ENCODE measurements at places on chromosomes 4 and X.

GRCh38 chr4:186936496-186937375 lies 213.1 kb upstream of the FAT1 start:
- DNase-seq = no peak

- no peak for DNase-seq
Observed at GRCh38 chr4:180336494-180337090, 1906.6 kb upstream of the TENM3 start.

GRCh38 chr4:90883519-90883918 lies 756.3 kb downstream of the CCSER1 start:
- DNase-seq = no peak

GRCh38 chr4:102216666-102217065 lies 128.6 kb downstream of the SLC39A8 start:
- no peak for DNase-seq

GRCh38 chr4:6217716-6218381 lies 17.5 kb upstream of the JAKMIP1 start:
- no peak for DNase-seq

DNA sequence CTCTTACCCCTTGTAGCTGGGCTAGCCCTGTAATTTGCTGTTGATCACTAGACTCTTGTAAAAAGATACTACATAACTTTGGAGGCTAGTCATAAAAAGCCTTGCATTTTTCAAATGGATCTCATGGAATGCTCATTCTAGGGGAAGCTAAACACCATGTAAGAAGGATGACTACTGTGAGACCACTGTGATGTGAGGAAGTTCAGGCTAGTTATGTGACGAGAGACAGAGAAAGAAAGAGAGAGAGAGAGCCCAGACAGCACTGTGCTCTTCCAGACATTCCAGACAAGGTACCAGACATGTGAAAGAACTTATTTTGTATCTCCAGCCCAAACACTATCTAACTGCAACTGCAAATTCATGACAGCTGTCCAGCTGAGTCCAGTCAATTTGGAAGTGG lies 404.6 kb upstream of the PITX2 start:
- no peak for DNase-seq

DNA sequence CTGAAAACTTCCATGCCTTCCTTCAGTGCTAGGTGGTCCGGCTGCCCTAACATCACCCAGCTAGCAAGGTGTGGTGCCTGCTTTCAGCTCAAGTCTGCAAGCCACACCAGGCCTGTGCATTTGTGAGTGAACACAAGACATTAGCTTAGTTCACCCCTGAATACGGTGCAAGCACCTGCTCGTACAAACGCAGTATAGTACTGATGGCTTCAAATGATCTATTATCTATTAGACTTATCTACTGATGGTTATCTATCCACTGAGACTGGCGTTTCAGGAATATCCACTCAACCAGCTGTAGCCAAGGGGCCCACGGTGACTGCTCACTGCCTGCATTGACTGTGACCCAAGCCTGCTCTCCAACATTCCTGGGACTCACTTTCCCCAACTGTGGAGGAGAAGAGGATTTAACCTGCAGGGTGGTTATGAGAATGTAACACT lies 155.9 kb downstream of the SHOX start:
- DNase-seq = no peak

- DNase-seq = no peak
Observed at GRCh38 chr4:123606946-123607542, 210.4 kb downstream of the SPRY1 start.

DNA sequence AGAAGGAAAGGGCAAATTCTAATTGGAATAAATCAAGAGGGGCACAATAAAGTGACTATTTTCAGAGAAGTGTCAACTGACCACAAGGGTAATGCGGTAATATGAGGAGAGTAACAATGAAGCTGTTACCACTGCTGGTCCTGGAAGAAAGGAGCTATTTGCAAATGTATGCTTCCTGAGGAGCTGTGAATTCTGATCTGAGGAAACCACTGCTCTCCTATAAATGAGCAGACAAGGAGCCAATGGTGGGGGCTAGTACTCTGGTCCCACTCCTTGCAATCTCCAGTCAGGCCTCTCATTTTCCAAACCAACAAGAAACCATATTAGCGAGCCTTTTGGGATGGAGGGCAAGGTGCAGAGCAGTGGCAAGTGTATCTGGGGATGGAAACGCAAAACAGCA lies 770.2 kb downstream of the FSTL5 start:
- DNase-seq = no peak

GRCh38 chrX:128250621-128251020 lies 198.4 kb upstream of the ACTRT1 start:
- no peak for DNase-seq

DNA sequence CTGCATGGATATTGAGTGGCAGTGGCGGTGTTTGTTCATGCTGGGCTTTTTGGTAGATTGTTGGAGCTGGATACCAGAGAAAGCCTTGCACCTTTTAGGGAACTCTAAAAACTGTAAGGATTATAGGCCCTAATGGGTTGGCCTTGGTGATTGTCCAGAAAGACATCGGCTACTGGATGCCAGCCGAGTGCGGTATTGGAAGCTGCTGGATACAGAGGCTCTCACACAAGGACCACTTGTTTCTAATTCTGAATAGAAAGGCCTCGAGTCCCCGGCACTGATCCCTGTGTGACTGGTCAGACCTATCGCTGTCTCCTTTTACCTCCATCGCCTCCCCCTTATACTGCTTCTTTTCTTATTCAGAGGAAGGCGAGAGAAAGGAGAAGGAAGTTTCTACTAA lies 27.3 kb upstream of the SCOC start:
- no peak for DNase-seq

DNA sequence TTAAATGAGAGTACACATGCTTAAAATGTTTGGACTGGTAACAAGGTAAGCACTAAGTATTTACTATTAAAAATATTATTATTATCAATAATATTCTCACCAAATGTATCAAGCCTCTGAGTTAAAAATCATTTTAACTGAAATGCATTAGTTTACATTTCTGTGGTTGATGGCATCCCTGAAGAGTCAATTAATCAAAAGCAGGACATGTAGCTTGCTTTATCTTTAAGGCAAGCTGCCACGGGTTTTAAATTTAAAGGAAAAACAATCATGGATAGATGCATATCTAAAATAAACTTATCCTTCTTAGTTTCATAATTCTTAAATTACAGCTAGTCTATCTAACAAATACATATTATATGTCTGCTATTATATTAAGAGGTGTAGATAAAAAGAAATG lies 584.8 kb upstream of the INTU start:
- no peak for DNase-seq

DNA sequence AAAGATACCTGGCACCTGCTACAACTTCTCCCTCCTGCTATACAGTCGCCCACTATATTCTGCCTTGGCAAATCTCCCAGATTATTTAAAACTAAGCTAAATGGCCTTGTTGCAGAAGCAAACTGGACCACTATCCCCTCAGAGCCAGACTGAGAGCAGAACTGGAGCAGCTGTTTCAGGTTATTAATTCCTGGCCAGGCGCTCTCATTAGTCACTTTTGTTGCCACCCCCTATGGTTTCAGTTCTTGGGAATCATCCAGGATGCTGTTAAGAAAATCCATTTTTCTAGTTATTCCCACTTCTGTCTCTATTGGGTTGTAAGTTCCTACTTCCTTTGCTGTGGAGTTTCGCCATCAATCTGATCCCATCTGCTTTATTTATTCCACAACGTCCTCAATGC lies 30.1 kb downstream of the ADGRA3 start:
- no peak for DNase-seq

DNA sequence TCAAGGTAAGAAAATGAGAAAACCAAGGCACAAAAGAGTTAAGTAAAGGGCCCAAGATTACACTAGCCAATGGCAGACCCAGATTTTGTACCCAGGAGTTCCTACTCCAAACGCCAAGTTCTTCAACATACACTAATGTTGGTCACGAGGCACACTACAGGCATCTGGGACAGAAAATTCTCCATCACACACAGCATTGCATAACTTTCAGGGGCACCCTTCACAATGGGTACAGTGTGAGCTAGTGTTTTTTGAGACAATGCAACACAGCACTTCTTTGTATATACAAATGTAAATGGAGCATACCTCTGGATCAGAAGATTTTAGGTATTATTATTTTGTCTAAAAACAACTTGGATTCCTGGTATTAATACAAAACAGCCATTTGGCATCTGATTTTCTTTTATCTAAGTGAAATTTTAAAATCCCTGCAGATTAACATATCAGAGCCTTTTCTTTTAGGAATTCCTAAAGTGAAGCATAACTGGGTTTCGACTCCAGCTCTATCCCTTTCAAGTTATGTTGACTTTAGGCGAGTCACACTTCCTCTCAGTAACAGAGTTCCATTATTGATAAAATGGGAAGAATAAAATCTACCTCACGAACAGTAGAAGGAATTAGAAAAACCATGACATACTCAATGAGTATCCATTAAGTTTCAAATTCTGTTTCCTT lies 41.1 kb downstream of the ADGRA3 start:
- no peak for DNase-seq

DNA sequence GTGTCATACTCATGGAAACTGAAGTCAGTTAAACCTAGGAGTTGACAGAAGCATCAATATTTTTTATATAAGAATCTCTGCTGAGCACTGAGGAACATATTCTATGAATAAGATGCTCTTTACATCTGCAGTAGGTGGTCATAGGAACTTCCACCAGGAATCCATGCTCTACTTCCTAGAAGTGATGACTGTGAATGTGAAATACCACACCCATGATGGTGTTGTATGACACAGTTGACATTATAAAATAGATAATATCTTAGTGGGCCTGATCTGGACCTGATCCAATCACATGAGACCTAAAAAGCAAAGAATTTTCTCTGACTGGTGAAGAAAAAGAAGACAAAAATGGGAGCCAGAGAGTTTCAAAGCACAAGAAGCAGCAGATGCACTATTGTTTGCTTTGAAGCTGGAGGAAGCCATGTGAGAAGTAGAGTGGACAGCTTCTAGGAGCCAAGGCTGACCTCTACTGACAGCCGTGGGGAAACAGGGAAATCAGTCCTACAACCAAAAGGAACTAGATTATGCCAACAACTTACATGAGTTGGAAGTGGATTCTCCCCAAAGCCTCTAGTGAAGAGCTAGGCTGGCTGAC lies 68.6 kb upstream of the HS3ST1 start:
- DNase-seq = no peak

GRCh38 chrX:49627086-49627777 lies 28.4 kb downstream of the GAGE1 start:
- DNase-seq = no peak

- no peak for DNase-seq
Observed at GRCh38 chrX:64580605-64581004, 185.4 kb upstream of the MTMR8 start.

GRCh38 chrX:124736553-124737270 lies 390.3 kb downstream of the SH2D1A start:
- peak; percentile 7 for DNase-seq

DNA sequence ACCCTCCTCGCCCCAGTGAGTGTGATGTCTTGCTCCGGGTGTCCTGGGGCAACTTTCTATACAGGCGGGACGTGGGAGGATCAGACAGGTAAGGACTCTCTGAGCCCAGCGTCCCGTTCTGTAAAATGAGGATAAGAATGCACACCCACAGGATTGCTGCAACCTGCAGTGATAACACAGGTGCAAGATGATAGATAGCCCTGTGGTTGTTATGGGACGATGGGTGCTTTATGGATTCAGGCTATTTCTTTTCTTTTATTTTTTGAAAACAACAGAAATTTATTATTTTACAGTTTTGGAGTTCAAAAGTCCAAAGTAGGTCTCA lies 28.6 kb downstream of the BEX3 start:
- DNase-seq = no peak

GRCh38 chr4:106062452-106062875 lies 167.2 kb downstream of the NPNT start:
- DNase-seq = no peak

DNA sequence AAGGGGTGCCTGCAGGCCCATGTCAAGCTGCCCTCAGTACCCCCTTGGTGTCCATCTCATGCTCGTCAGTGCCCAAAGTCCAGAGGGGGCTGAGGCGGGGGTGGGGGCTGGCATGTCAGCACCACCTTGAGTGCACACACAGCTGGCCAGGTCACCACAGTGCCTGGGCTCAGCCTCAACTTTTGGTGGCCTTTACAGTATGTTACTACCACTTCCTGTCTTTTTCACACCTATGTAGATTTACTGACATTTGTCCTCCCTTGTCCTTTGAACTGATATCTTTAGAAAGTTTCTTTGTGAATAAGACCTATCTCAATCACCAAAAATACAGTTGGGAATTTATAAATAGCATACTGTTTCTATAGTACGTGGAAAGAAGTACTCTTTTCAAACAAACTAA lies 58.7 kb upstream of the NPNT start:
- no peak for DNase-seq

GRCh38 chrX:24934279-24934678 lies 81.5 kb downstream of the ARX start:
- DNase-seq = no peak

DNA sequence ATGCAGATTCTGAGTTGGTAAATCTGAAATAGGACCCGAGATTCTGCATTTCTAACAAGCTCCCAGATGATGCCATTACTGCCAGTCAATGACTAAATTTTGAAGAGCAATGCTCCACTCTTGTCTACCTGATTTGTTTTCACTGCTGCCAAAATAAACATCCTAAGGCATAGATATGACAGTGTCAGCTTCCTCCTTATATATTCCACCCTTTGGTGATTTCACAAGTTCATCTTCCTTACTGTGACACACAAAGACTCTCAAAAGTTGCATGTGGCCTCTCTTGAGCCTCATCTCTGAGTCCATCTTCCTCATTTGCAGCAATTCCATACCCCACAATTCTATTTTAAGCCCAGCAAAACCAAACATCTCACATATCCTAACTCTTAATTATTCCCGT lies 110.9 kb downstream of the FBXW7 start:
- DNase-seq = no peak

DNA sequence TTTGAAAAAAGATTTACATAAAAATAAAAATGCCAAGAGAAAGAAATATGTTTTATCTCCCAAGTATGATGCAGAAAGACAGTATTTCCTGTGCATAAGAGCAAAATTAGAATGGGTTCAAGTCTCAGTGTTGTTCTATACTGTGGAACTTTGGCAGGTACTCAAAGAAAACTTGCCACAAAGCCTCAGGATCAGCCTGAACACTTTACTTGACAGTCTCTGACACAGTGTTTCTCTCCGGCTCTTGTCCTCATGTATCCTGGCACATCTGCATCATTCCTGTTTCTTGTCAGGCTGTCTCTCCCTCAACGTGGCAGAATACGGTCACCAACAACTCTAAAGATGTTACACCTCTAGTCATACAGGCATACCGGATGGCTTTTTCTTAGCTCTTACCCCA lies 273.7 kb downstream of the ARHGAP24 start:
- no peak for DNase-seq

- no peak for DNase-seq
Observed at GRCh38 chr4:54228961-54229501, at the start of gene PDGFRA. TSS of gene PDGFRA (plus strand) at chr4:54229293. CDS start at chr4:54258769, 29,476 bp downstream.

GRCh38 chr4:140082391-140082755 lies 71.6 kb downstream of the MAML3 start:
- DNase-seq = no peak

GRCh38 chrX:118872102-118872566 lies 48.5 kb downstream of the ZCCHC12 start:
- no peak for DNase-seq

GRCh38 chr4:119725688-119726330 lies 97.2 kb upstream of the PDE5A start:
- no peak for DNase-seq

GRCh38 chr4:122508083-122508482 lies 51.6 kb upstream of the IL2 start:
- DNase-seq = no peak

- no peak for DNase-seq
Observed at GRCh38 chr4:5086535-5086934, 35.3 kb downstream of the STK32B start.

GRCh38 chr4:101027721-101028120 lies 319.6 kb downstream of the PPP3CA start:
- DNase-seq = no peak

- DNase-seq = no peak
Observed at GRCh38 chr4:125703443-125703842, 388.7 kb downstream of the FAT4 start.

Measured in stimulated activated CD8-positive, alpha-beta memory T cell treated with anti-CD3 and anti-CD28 coated beads, Interleukin-15, amount 100 ng/mL, for 4 hours (primary cell).